Erythroblast (primary cell): ENCODE measurements at places on chromosomes 12 and 14.

DNA sequence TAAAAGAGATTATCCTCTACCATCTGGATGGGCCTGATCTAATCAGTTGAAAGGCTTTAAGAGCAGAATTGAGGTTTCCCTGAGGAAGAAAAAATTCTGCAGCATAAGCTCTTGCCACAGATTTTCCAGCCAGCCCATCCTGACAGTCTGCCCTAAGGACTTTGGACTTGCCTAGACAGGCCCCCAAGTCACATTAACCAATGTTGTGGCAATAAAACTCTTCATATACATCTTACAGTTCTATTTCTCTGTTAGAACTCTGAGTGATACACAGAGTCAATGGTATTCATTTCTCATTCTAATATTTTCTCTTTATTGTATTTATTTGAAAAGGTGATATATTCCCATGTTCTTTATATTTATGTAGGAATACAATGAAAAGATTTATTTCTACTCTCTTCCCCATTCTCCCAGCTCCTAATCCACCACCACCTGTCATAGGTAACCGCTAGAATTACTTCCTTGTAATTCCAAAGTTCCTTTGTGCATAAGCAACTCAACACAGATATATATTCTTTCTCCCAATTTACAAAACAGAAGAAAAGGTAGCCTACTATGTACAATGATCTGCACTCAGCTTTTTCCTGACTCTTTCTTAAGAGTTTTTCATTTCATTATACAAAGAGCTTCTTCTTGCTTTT is 182.1 kb downstream of the CAPZA3 start:
- DNase-seq: peak; percentile 1

GRCh38 chr12:12451098-12451497 is 94.2 kb downstream of the BORCS5 start:
- no peak for DNase-seq

DNA sequence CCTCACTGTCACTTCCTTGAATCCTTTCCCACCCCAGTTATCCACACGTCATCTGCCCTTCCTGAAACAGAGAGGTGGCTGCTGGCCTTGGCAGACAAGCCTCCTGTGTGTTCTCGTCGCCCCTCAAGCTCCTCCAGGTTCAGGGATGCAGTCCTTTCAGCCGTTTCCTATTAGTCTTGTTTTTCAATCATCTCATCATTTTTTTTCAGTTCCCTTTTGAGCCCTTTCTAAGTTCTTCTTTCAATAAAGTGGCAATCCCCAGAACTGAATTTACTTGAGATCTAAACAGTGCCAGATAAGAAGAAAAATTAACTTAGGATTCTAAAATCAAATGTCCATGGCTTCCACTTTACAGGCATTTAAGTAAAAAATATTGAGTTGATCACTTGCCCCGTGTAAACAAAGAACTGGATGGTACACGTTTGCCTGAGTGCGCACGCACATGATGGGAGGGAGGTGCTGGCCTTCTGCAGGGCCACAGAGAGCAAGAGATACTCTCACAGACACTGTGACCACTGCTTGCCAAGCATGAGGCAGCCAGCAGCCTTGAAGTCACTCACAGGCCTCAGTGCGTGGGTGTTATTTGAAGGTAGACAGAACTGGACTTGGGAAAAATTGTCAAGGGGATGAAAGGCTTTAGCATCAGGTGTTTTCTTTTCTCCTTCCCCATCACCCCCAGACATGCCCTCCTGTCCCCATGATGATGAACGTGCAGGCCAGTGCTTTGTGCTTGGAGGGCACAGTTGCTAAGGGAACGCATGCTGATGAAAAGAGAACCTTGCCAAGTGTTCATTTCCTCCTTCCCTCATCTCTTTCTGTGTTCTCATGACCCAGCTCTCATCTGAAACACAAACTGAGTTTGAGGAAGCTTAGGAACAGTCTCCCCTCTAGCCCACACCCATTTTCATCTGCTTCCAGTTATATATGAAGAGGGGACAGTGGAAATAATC is 408.3 kb downstream of the EGLN3 start:
- no peak for DNase-seq

DNA sequence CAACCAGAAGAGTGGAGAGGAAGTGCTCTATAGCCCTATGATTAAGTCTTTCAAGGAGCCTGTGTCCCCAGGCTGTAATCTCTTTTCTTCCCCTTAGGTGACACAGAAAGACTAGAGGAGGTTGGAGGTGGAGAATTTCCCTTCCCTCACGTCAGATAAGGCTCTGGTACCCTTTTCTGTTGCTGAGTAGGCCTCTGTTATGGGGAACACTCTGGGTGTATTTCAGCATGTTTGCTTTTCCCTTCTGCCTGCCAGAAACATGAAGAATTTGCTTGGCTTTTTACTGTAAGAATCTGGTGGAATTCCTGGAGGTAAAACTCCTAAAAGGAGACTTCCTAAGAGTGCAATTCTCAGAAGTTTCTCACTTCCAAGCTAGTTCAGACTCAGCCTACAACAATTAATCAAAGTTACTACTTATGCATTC is 58.3 kb downstream of the SIX1 start:
- DNase-seq: no peak

GRCh38 chr12:26010293-26010821 is 51.9 kb downstream of the RASSF8 start:
- DNase-seq: no peak

GRCh38 chr12:68967046-68967445 is 34.1 kb upstream of the CPM start:
- no peak for DNase-seq

DNA sequence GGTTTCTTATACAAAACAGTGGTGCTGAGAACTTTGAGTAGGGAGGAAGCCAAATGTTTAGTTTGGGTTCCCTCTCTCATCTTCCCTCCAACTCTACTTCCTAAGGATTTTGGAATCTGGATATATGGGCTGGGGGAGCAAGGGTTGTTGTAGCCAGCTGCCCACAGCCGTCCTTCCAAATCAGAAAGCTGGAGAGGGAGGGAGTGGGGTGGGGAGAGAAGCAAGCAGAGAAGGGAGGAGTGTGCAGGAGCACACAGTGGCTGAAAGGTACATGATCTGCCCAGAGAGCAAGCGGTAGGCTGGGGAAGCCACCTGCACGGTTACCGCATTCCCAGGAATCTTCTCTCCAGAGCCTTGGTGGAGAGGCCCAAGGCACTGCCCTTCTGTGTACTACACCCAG is 52.7 kb downstream of the IRF2BPL start:
- no peak for DNase-seq

DNA sequence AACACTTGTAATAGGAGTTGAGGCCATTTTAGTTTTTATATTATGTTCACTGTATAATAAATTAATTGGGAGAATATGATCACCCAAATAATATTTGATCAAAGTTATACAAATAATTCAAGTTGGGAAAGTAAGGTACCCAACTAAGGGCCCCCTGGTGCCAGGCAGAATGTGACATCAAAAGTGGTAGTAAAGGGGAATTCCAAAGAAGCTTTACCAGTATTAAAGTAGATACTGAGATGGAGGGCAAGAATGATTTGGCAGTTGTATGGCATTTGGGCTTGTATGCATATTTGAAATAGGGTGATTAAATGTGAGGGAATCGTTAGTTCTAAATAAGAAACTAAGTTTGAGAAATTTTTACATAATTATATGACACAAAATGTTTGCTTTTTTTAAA is 17.7 kb downstream of the GXYLT1 start:
- no peak for DNase-seq

GRCh38 chr12:53596920-53597363 is 29.2 kb downstream of the ATF7 start:
- DNase-seq: no peak
